H54 (cell line): ENCODE measurements at places on chromosomes 1 and 21.

GRCh38 chr1:33473900-33474299 lies 1.5 kb downstream of the ZSCAN20 start:
- DNase-seq = no peak

DNA sequence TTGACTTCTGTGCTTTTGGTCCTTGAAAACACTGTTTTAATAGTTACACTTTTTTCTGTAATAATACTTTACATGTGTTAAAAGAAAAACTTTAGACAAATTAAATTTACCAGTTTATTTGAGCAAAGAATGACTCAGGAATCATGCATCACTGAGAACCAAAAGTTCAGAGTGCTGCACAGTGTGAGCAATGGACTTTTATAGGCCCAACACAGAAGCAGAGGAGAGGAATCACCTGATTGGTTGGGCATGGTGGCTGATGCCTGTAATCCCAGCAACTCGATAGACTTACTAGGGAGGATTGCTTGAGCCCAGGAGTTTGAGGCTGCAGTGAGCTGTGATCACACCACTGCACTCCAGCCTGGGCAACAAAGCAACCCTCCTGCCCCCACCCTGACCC lies 29.3 kb downstream of the ZNF648 start:
- no peak for DNase-seq

- DNase-seq = no peak
These were observed 421.0 kb downstream of the MRPL39 start for GRCh38 chr21:25186273-25186672.

DNA sequence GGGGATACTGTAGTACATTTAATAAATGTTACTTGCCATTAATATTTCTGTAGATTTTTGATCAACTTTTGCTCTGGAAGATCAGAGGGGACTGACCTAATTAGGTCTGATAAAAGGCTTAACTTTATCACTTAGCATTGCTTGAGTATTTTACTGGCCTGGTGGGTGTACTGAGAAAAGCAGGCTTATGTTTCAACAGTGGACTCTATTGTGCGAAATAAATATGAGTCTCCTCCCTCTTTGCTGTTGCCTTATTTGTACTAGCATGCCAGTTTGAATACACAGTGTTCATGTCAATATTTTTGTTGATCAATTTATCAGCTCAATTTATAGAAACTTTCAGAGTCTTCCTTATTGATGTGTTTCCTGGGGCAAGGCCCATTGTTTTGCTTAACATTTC lies 49.1 kb downstream of the EBNA1BP2 start:
- DNase-seq = no peak

GRCh38 chr1:34808051-34808810 lies 15.4 kb downstream of the GJA4 start:
- DNase-seq = no peak

GRCh38 chr1:5564578-5565257 lies 427.5 kb downstream of the NPHP4 start:
- no peak for DNase-seq

GRCh38 chr1:36516372-36517010 lies 33.8 kb upstream of the CSF3R start:
- peak; percentile 80 for DNase-seq

GRCh38 chr21:18275781-18276180 lies 31.1 kb downstream of the CHODL start:
- no peak for DNase-seq

GRCh38 chr1:72010094-72010431 lies 272.3 kb downstream of the NEGR1 start:
- DNase-seq = no peak
